Stimulated activated CD8-positive, alpha-beta memory T cell treated with anti-CD3 and anti-CD28 coated beads, Interleukin-2, amount 100 ng/mL, for 1 hour (primary cell): ENCODE measurements at places on chromosomes 7 and 10.

DNA sequence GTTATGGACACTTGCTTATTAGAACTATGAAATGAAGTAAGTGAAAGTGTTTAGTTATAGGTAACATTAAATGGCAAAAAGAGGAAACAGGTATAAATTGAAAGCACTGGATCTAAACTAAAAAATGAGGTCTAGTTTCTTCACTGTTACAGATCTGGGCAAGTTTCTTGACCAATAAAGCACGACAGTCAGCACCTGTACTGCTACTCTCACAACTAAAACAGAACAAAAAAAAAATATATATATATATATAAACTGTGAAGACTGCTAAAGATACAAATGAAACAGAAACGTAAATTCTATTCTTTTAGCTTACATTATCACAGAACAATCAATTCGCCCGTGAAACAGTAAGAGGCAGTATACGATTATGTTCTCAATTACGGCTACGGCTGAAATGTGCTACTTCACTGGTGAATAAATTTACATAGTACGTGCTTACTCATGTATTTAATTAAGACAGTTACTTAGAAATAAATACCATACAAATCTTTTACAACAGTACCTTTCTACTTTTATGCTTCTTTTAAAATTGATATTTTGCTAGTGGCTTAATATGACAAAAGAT, 4.2 kb downstream of the AHR start:
- no peak for DNase-seq

DNA sequence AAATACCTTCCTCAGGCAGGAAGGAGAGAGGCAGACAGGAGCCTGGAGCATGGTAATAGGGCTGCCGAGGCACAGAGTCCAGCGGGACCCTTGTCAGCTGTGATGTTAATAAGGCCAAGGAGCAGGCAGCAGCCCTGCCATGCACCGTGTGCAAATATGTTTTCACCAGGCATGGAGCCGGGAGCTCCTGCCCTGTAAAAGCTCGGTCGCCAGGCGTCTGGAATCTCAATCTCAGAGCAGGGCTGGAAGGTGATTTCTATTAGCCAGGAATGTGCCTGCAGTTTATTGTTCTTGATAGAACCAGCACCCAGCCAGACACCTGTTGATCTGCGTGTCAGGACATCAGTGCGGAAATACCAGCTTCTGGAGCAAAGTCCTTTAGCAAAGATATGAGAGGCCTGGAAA, 469.8 kb downstream of the GLRX3 start:
- no peak for DNase-seq

- DNase-seq: no peak
Measured at GRCh38 chr7:636396-636795, 90.1 kb upstream of the DNAAF5 start.

GRCh38 chr7:78499283-78499682, 700.7 kb downstream of the PHTF2 start:
- no peak for DNase-seq

DNA sequence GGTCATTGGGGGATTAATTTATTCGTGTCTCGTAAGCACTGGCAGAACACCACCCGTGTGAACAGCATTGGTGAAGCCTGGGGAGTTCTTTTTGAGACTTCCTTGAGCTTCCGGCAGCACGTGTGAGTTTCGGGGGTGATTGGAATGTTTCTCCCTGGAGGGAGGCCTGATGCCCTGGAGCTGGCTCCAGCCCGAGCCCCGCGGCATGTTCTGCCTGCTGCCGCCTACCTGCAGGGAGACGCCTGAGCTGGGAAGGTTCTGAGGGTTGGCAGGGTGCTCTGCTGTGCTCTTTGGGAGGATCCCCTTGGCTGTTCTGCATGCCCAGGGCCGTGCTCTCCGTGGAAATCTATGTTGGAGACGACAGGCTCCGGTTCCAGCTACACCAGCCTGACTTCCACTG, 159.3 kb downstream of the MGMT start:
- DNase-seq: no peak

GRCh38 chr10:85459906-85460305, 906.7 kb downstream of the GRID1 start:
- no peak for DNase-seq

DNA sequence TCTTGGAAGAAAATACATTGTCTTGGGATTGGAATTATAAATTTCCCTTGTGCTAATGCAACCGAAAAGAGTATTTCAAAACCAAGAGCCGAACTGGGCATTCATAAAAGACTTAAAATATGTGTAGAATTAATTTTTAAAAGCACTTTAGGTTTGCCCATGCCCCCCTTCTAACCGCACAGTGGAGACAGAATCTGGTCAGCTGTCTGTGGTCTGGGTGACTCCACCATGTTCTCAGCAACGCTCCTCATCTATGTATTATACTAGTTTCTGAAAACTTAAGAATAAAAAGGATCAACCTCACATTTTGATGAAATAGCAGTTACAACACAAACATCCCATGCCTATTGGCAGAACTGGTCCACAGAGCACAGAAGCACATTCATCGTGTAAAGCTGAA, 192.6 kb upstream of the C7orf33 start:
- DNase-seq: no peak

GRCh38 chr7:75756991-75757676, 14.9 kb downstream of the CCL26 start:
- DNase-seq: no peak

DNA sequence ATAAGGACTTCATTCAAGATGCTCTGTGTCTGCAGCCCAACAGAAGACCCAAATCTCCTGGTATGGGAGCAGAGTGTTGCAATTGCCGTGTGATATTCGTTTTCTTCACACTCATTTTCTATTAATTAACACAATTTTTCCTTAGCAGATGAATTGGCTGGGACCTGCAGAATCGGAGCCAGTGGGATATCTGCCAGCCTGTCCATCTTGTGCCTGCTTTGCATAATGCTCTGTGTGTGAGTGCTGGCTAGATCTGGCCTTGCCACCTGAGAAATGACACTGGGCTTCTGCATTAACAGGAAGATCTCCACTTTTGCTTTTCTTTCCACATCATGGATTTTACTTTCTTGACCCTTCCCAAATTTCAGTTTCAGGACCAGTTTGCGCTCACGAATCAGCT, 70.4 kb upstream of the GPR158 start:
- DNase-seq: no peak

GRCh38 chr10:13984647-13985155, 346.0 kb downstream of the FRMD4A start:
- no peak for DNase-seq

- DNase-seq: no peak
Measured at GRCh38 chr7:121303422-121304101, 25.2 kb upstream of the WNT16 start.

DNA sequence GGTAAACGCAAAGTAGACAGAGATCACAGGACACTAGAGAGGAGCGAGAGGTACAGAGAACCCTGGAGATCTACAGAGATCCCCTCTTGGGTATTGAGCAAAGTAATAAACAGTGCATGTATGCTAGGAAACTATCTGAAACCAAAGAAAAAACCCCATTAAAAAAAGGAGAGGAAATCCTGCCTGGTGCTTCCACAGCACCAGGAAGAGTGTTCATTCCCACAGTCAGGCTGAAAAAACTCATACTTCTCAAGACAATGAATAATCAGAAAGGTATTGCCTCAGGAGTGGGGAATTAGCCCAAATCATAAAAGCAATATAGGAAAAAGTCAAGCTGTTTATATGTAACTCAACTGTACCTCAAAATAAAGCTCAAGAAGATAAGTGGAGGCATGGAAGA, 59.1 kb downstream of the ANKRD26 start:
- no peak for DNase-seq

- no peak for DNase-seq
Measured at GRCh38 chr10:103681617-103682399, 173.6 kb downstream of the SH3PXD2A start.

- DNase-seq: no peak
Measured at GRCh38 chr10:112307358-112308124, 24.3 kb downstream of the TECTB start.

DNA sequence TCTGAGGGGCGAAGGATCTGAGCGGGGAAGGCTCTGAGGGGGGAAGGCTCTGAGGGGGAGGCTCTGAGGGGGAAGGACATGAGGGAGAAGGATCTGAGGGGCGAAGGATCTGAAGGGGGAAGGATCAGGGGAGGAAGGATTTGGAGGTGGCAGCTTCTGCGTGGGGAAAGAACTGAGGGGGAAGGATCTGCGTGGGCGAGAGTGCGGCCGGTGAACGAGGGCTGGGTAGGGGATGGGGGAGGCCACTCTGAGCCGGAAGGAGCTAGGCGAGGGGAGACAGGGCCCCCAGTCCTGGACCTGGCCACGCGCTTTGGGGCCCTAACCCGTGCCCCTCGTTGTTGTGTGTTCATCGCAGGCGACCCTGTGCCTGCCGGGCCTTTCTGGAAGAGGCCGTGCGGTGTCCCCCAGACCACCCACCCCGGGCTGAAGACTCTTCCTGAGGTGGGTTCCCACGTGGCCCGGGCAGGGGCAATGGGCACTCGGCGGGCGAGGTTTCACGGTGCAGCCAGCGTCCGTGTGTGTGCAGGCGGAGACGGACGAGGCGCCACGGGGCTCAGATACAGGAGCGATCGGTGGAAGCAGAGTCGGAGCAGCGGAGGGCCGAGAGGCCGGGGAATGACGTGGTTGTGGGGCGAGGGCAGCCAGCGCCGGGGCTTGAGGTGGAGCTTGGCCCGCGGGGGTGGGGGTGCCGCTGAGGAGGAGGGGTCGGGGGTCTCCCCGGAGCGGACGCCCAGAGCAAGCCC, 2.0 kb downstream of the CALY start:
- DNase-seq: peak; percentile 21

DNA sequence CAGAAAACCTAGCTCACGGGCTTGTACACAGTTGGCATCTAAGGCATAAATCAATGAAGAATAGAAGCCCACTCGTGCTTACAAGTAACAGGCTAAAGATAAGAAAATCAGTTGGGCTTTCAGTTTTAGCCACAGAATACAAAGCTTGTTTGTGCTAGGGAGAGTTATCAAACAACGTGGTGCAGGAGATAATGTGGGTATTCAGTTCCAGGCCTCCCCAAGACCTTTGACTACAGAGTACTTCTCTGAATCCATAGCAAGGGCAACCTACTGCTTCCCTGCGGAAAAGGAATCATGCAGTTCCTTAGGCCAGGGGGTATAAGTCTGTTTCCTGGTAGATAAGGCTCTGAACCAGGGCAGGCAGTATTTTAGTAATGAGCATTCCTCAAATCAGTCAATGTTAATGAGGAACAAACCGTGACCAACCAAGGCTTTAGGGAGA, 219.5 kb upstream of the CSTF2T start:
- no peak for DNase-seq

DNA sequence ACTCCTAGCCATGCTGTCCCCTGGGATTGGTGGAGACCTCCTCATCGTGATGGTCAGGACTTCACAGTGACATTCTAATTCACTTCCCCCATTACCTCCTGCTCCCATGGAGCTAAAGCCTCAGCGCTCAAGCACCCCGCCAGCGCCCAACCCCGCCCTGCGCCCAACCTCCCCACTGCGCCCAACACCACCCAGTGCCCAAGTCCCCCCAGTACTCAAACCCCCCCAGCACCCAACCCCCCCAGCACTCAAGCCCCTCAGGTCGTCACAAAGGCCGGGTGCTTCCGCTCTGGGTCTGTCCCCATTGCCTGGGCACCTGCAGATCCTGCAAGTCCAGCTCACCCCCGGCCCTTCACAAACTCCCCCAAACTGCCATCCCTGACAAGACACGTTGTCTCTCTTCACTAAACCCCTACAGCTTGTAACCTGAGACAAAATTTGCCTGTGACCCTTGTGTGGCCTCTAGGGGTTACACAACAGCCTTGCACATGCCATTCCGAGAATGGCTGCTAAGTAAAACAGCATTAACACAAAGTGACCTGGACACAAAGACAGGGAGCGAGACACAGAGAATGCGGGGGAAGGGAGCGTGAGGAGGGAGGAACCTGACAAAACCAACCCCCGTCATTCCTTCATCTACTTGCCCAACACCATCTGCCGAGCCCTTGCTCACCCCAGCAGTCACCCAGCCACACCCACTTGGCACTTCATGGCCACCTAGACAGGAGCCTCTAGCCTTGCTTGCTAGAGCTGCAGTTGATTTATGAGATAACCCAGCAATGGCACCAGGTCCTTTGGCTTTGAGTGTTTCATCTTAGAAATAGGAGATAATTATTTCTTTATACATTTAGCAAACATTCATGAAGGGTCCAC, 107.8 kb downstream of the ADARB2 start:
- DNase-seq: no peak
